ENCODE measurements at places on chromosomes 4 and X.

DNA sequence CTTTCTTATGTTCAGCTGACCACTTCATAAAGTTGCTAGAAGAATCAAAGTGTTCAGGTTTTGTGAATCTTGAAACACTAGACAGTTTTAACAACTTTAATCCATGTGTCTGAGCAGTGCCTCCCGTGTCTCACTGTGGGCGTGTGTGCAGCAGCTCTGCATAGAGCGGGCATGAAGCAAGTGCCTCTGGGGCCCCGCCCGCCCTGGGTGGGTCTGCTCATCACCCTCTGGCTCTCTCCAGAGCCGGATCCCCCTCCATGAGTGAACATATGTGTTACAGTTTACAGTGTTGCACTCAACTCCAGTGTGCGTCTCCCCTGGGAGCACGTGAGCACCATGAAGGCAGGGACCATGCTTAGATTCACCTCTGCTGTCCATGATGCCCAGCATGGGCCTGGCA is 37.6 kb upstream of the CRMP1 start:
- DNase-seq, result no peak

DNA sequence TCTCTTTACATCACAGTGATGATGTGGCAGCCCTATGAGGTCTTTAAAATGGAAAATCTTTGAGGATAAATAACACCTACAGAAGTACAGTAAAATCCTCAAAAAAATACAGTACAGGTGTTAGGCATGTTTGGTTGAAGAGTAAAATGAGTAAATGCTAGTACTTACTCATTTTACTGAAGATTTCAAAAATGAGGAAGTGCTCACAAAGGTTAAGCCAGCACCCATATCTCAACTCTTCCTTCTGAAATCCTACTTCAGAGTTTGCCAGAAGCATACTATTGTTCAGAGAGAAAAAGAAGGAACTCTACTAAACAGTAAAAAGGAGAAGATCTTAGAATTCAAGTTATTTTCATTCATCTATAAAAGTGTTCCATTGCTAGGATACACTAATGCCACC is 130.9 kb downstream of the CBR4 start:
- no peak for DNase-seq

- peak; percentile 17 for DNase-seq
Observed at GRCh38 chrX:150486011-150486410, 82.4 kb upstream of the MTM1 start.

GRCh38 chr4:2484993-2485392 is 16.1 kb downstream of the RNF4 start:
- DNase-seq, result peak; percentile 27

Measured in stimulated activated CD8-positive, alpha-beta memory T cell treated with anti-CD3 and anti-CD28 coated beads, Interleukin-4, amount 100 ng/mL, for 1 hour (primary cell).